ENCODE measurements at places on chromosomes 7 and 10. TPM values are rescaled to one million over a fixed set of nuclear protein-coding genes. Genes with fewer than 3 reads are reported as not detected.

GRCh38 chr10:26095781-26096180 is 120.8 kb upstream of the GAD2 start:
- no peak for DNase-seq
- no peak overlapping the region for H3K27ac ChIP-seq
- H3K4me1 ChIP-seq = peaks cover 2% of the 10 kb centered on the region
- H3K4me3 ChIP-seq = no peak overlapping the region
- no peaks in the 10 kb centered on the region for H3K27me3 ChIP-seq
- H3K36me3 ChIP-seq = no peaks in the 10 kb centered on the region

GRCh38 chr10:15201589-15202300 is 33.3 kb upstream of the NMT2 start:
- H3K27ac ChIP-seq = no peak overlapping the region
- no peak overlapping the region for H3K4me3 ChIP-seq
- no peaks in the 10 kb centered on the region for H3K27me3 ChIP-seq
- H3K4me1 ChIP-seq = no peaks in the 10 kb centered on the region
- no peak for DNase-seq

- no peak overlapping the region for H3K4me3 ChIP-seq
- no peaks in the 10 kb centered on the region for H3K27me3 ChIP-seq
- peaks cover 9% of the 10 kb centered on the region for H3K4me1 ChIP-seq
- DNase-seq = no peak
- H3K27ac ChIP-seq = no peak overlapping the region
These were observed 2.0 kb downstream of the DBF4 start for GRCh38 chr7:87878208-87878735.

Gene TMEM106B
- 63.6 TPM for total RNA-seq

- H3K4me1 ChIP-seq = no peaks in the 10 kb centered on the region
- H3K27me3 ChIP-seq = no peaks in the 10 kb centered on the region
- H3K4me3 ChIP-seq = no peak overlapping the region
- no peak overlapping the region for H3K27ac ChIP-seq
These were observed 72.3 kb upstream of the SRRM3 start for GRCh38 chr7:76129366-76129765.

DNA sequence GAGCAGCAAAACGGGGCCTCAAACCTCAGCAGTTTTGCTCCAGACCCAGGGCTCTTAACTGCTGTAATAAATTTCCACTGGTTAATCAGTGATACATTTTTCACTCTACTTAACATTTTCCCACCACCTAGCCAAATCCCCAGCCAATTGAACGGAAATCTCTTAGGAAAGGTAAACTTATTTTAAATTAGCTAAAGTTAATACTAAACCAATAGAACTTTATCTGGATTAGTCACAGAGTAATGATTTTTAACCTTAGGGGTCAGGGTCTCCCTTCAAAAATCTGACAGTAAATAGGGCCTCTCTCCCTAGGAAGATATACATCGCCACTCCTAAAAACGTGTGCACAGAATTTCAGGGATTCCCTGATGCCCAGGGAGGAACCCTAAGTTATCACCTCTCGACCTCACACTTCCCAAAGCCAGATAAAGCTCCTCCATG is 87.4 kb upstream of the KMT2E start:
- no peaks in the 10 kb centered on the region for H3K27me3 ChIP-seq
- H3K4me1 ChIP-seq = no peaks in the 10 kb centered on the region
- no peak overlapping the region for H3K4me3 ChIP-seq
- no peak overlapping the region for H3K27ac ChIP-seq
- no peak for DNase-seq

Gene MYOF
- total RNA-seq = 9.4 TPM

DNA sequence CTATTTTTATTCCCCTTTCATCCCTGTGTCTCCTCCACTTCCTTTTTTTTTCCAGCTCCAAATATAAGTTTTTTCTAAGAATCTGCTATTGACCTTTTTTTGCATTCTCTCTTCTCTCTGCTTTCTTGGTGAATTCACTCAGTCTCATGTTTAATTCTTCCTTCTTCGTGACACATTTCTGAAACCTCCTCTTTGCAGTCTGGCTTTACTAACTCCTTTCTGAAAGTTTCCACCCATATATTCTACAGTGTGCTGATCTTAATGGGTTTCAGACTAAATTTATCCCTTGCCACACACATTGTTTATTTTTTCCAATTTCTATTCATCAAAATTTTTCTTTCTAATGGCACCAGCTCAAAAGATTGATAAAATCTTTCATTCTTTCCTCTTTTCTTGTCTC is 47.8 kb upstream of the CALD1 start:
- peaks cover 2% of the 10 kb centered on the region for H3K4me1 ChIP-seq
- H3K4me3 ChIP-seq = no peak overlapping the region
- H3K27me3 ChIP-seq = no peaks in the 10 kb centered on the region
- H3K27ac ChIP-seq = no peak overlapping the region
- DNase-seq = no peak

- H3K36me3 ChIP-seq = no peaks in the 10 kb centered on the region
- no peak overlapping the region for H3K27ac ChIP-seq
- H3K27me3 ChIP-seq = no peaks in the 10 kb centered on the region
- H3K4me1 ChIP-seq = no peaks in the 10 kb centered on the region
These were observed 633.5 kb upstream of the GALNT17 start for GRCh38 chr7:70498232-70498992.

Gene VWA2
- 2.4 TPM for total RNA-seq

DNA sequence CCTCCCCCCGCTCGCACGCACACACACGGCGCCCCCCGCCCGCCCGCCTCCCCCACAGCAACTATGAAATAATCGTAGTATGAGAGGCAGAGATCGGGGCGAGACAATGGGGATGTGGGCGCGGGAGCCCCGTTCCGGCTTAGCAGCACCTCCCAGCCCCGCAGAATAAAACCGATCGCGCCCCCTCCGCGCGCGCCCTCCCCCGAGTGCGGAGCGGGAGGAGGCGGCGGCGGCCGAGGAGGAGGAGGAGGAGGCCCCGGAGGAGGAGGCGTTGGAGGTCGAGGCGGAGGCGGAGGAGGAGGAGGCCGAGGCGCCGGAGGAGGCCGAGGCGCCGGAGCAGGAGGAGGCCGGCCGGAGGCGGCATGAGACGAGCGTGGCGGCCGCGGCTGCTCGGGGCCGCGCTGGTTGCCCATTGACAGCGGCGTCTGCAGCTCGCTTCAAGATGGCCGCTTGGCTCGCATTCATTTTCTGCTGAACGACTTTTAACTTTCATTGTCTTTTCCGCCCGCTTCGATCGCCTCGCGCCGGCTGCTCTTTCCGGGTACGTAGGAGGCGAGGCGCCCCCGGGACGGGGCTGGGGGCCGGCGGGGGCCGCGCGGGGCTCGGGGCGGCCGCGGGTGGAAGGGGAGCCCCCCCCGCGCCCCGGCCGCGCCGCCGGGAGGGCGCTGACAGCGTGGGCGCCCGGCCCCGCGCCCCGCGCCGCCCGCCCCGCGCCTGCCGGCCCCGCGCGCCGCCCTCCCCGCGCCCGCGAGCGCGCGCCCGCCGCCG is 441 bp downstream of the BMI1 start:
- H3K27ac ChIP-seq = peak overlapping the region; percentile 97
- H3K36me3 ChIP-seq = no peaks in the 10 kb centered on the region
- no peaks in the 10 kb centered on the region for H3K27me3 ChIP-seq
- DNase-seq = no peak
- peak overlapping the region; percentile 74 for H3K4me3 ChIP-seq

- H3K27me3 ChIP-seq = no peaks in the 10 kb centered on the region
- peaks cover 7% of the 10 kb centered on the region for H3K4me1 ChIP-seq
- DNase-seq = no peak
- no peaks in the 10 kb centered on the region for H3K36me3 ChIP-seq
These were observed 1.9 kb upstream of the SUV39H2 start for GRCh38 chr10:14876764-14877163.

DNA sequence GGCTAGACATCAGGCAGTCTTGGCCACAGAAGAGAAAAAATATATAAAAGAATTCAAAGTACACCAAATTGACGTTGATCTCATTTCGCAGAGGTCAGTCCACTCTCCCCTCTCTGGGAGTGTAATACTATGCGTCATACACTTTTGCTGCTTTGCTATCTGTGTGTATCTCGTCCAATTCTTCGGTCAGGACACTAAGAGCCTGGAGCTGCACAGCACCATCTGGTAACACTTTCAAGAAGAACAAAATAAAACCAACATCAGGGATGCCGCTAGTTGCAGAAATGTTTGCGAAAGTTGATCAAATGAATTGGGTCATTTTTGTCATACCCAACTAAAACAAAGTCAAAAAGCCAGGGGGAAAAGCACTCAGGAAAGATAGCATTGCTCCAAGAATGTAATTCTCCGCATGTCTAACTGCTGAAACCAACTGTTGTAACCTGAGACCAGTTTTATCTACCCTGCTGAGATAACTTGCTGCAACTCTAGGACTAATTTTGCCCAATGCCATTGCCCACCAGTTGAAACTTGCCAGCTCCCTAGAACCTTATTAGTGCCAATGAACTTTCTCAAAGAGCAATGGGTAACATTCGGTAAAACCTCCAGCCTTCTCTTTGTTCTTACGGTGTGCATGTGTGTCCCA is 23.0 kb downstream of the TMEM176A start:
- DNase-seq = no peak
- no peaks in the 10 kb centered on the region for H3K27me3 ChIP-seq
- H3K27ac ChIP-seq = no peak overlapping the region
- H3K4me3 ChIP-seq = peak overlapping the region; percentile 1
- H3K36me3 ChIP-seq = no peaks in the 10 kb centered on the region

DNA sequence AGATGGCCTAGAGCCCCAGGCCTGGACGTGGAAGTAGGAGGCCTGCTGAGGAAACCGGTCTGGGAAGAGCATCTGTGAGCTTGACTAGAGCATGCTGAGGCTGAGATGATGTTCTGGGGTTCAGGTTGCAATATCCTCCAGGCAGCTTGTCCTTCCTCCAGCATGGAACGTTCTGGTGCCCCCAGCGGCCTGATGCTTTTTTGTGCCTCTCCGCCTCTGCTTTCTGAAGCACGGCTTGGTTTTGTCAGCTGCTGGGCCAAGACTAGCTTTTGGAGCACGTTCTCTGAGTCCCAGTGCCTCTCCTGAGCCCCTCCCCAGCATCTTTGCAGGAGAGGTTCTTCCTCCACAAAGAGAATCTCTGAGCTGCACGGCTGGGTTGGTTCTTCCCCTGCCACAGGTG is 682.0 kb upstream of the FOXK1 start:
- no peaks in the 10 kb centered on the region for H3K27me3 ChIP-seq
- H3K4me1 ChIP-seq = no peaks in the 10 kb centered on the region
- no peak overlapping the region for H3K4me3 ChIP-seq

DNA sequence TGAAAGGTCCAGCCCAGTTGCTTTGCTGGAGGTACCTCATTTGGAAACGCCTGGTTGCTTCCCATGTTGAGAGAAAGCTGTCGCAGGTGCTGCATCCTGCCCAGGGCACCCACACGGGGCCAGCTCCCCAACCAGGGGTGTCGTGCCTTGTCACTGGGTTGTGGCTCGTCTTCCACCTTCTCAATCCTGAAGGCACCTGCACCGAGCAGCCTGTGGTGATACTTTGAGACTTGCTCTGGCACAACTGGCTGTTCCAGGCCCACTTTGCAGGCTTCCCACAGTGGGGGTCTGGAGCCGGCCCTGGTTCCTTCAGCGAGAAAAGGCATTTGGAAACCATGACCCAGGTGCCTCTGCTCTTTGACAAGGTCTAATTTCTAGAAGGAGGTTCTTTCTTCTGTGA is 197.3 kb upstream of the PPP2R2D start:
- H3K36me3 ChIP-seq = no peaks in the 10 kb centered on the region
- H3K27me3 ChIP-seq = no peaks in the 10 kb centered on the region
- no peaks in the 10 kb centered on the region for H3K4me1 ChIP-seq
- no peak overlapping the region for H3K27ac ChIP-seq

DNA sequence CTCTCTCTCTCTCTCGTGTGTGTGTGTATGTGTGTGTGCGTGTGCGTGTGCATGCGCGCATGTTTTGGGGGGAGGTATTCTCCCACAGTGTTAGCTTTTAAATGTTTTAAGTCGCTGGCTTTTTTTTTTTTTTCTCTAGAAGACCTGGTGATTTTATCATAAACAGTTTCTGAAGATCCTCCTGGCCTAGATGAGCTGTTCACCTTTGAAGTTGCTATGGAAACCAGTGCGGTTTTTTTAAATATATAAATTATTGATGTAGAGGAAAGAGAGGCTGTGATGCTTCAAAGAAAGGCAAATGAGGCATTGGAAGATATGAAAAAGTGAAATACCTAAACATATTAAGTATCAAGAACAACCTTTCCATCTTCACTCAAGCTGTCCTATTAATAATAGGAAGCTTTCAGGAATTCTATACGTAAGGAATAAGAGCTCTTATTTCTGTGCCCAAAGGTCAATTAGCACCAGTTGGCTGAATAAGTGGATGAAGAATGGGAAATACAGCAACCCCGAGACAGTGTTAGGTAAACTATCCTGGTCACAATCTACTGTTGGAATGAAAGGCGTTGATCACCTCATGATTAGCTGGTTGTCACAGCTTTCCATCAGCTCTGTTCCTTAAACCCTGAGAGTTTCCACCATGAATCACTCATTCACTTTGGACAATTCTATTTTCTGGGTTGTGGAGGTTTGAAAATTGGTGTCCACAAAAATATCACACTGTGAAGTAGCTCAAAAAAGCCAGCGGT is 66.5 kb upstream of the SLC35G1 start:
- H3K27ac ChIP-seq = no peak overlapping the region
- no peak overlapping the region for H3K4me3 ChIP-seq
- DNase-seq = no peak
- H3K36me3 ChIP-seq = no peaks in the 10 kb centered on the region

DNA sequence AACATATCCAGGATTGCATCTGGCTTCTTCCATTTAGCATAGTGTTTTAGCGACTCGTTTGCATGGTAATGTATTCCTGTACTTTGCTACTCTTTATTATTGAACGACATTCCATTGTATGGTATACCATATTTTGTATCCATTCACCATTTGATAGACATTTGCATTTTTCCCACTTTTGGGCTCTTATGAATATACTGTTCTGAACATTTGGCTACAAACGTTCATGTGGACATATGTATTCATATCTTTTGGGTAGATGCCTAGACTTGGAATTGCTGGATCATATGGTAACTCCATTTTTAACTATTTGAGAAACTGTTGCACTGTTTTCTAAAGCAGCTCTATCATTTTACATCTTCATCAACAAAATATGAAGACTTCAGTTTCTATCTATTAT is 383.7 kb upstream of the AKR1E2 start:
- H3K4me1 ChIP-seq = no peaks in the 10 kb centered on the region
- H3K27ac ChIP-seq = no peak overlapping the region
- no peaks in the 10 kb centered on the region for H3K27me3 ChIP-seq
- no peak for DNase-seq
- H3K36me3 ChIP-seq = no peaks in the 10 kb centered on the region

- no peaks in the 10 kb centered on the region for H3K4me1 ChIP-seq
- no peak for DNase-seq
- H3K36me3 ChIP-seq = no peaks in the 10 kb centered on the region
- no peak overlapping the region for H3K27ac ChIP-seq
These were observed 140.3 kb upstream of the LAMB4 start for GRCh38 chr7:108270385-108271015.

DNA sequence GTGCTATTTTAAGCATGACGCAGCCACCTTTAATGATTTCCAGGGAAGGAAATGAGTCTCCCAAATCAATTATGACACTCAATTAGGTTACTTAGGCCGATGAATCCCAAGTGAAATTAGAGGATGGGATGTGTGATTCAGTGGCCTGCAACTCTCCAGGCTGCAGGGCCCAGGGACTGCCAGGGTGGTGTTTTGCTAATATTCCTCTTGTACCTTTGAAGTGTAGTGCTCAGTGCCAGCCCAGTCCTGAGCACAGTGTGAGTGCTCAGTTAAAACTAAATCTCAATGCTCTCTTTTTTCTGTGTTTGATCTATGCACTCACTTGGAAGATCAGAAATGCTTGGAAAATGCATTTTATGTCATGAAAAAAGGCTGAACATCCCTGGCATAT is 51.6 kb downstream of the SEM1 start:
- no peaks in the 10 kb centered on the region for H3K4me1 ChIP-seq
- H3K27ac ChIP-seq = no peak overlapping the region
- no peaks in the 10 kb centered on the region for H3K27me3 ChIP-seq
- H3K4me3 ChIP-seq = no peak overlapping the region
- no peak for DNase-seq

All from testis (tissue), 5 donors.